Fibroblast of skin of abdomen (primary cell): ENCODE measurements at places on chromosomes 16 and 17.
A peak's percentile ranks its signal among the peaks of the same experiment; 100 is the strongest.

DNA sequence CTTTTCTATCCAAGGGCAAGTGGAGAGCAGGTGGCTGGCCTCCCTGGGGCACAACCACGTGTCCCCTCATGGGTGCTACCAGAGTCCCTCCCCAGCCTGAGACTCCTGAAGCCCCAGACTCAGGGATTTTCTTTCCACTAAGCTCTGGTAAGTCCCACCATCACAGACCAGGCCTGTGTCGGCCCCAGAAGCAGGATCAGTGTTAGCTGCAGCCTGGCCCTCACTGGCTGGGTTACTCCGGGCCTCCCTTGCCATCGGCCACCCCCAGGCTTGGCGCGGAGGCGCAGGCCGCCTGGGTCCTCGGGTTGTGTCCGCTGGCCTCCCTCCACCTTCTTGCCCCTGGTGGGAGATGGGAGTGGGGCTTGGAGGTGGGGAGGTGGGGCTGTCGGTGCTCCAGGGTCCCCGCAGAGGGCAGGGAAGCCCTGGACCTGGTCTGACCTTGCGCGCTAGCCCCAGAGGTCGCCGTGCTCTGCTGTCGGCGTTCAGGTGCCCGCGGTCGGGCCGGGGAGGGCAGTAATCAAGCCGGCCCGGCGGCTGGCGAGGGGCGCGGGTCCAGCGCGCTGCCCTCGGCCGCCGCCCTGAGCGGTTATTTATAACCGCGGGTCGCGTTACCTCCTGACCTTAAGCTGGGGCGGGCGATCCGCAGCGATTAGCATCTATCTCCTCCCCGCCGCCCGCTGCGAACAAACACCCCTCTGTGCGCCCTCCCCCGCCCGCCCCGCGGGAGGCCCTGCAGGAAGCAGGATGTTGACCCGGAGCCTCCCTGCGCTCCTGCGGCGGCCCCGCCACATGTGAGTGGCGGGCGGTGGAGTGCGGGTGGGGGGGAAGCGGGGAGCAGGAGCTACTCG, 78.1 kb upstream of the TOB1 start:
- peak; percentile 48 for DNase-seq

DNA sequence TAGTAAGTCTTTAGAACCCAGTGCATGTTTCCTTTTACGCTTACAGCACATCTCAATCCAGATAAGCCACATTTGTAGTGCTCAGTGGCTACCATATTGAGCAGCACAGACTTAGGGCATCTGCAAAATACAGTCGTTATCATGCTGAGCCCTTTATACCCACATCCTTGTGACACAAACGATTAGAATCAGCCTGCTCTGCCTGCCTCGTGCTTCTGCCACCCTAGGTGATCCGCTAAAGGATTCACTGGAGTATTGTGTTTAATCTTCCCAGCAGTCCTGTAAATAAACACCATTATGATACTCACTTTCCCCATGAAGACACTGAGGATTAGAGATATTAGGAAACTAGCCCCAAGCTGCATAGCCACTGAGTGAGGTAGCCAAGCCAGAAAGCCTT, 51.3 kb upstream of the FA2H start:
- no peak for DNase-seq

DNA sequence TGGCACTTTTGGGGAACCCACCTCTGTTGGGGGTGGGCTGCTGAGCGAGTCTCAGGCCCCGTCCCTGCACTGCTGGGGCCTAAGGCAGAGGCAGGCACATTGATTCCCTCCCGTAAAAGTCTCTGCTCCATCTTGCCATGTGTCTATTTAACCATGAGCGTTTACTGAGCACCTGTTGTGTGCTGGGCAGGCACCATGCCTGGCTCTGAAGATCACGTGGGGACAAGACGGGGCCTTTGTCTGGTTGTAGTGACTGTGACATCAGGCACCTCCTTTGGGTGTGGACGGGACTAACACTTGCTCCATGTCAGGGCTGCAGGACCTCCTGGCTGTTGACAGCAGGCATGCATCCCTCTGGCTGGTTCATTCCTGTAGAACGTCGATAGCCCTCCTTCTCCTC, 204.7 kb upstream of the CIBAR2 start:
- DNase-seq = no peak

- DNase-seq = no peak
Observed at GRCh38 chr16:11499295-11500089, 87.2 kb downstream of the LITAF start.

- no peak for DNase-seq
Observed at GRCh38 chr17:45793999-45794540, 9.9 kb downstream of the CRHR1 start.

DNA sequence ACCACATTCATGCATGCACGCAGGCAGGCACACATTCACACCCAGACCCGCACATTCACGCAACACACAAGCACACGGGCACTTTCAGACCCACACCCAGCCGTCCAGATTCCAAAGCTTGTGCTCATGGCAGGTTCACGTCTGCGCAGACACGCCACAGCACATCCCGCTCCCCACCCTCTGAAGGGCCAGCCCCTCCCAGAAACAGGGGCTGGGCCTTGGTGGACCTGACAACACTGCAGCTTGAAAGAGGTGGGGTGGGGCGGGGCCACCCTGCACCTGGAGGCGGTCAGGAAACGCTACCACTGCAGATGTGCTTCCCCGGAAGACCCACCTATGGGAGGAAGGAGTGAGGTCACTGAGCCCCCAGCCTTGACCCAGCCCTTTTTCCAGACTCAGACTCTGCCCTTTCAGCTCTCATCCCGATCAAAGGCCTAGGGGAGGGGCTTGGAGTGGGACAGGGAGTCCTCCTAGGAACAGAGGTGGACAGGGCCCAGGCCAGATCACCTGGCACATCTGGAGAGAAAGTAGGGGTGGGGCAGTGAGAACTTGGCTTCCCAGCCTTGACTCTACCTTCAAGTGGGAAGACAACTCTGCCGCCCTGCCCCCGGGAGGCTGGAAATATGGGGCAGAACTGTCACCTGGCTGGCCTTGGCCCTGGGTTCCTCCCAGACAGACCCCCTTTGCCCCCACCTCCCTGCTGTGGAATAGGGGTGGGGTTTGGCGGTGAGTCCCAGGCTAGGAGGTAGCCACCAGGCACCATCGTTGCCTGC, 11.0 kb downstream of the P3H4 start:
- DNase-seq = peak; percentile 72

DNA sequence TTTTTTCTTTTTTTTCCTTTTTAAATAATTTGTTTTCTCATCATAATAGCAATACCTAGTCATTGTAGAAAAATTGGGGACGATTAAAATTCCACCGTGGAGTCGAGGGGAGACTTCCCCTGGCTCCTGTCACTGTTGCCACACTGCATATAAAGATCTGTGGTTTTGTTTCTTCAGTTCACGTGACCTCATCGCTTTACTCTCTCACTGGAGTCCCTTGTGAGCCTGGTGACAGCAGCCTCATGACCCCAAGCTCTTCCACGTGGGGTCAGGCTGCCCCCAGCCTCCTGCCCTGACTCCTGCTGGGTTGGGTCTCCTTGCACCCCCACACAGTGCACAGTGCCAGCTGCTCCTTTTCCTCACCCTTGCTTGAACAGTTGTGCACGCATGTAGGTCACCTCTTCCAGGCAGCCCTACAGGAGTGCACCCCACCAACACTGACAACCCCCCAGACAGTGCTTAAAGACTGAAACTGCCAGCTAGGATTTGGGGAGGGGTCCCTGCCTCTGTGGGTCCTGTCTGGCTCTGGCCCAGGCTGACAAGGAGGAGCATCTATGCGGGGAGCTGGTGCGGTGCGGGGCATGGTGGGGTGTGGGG, 7.3 kb upstream of the METRNL start:
- no peak for DNase-seq

- DNase-seq = peak; percentile 39
Observed at GRCh38 chr16:87076950-87077749, 240.0 kb downstream of the C16orf95 start.
